RPMI8226 (cell line): ENCODE measurements at places on chromosomes 1 and 21.

DNA sequence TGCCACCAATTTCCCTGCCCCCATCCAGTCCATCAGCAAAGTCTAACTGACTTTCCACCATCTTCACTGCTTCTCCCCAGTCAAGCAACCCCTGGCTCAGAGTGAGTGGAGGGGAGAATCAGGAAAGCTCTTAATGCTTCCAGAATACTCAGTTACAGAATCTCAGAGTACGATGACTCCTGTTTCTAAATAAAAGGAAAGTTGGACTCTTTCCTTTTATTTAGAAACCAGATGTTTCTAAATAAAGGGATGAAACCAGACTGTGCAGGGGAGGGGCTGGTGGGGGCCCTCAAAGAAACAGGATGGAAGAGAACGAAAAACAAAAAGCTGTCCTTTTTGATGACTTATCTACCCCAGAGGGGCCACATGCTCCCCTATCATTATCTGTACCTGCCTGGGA is 85.2 kb upstream of the PPM1J start:
- no peak for DNase-seq

- DNase-seq = peak; percentile 74
These were observed 4.1 kb upstream of the TFAP2E start for GRCh38 chr1:35568975-35569395.

GRCh38 chr1:25702101-25702775 is 85.6 kb downstream of the MAN1C1 start:
- no peak for DNase-seq

DNA sequence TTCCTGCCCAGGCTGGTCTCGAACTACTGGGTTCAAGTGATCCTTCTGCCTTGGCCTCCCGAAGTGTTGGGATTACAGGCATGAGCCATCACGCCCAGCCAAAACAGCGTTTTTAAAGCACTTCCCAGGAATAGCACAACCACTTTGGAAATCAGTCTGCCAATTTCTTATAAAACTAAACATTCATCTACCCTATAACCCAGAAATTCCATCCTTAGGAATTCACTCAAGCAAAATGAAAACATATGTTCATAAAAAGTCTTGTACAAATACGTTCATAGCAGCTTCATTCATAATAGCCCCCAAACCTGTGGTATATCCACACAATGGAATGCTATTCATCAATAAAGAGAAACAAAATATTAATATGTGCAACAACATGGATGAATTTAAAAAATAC is 36.1 kb downstream of the PHC2 start:
- DNase-seq = no peak

DNA sequence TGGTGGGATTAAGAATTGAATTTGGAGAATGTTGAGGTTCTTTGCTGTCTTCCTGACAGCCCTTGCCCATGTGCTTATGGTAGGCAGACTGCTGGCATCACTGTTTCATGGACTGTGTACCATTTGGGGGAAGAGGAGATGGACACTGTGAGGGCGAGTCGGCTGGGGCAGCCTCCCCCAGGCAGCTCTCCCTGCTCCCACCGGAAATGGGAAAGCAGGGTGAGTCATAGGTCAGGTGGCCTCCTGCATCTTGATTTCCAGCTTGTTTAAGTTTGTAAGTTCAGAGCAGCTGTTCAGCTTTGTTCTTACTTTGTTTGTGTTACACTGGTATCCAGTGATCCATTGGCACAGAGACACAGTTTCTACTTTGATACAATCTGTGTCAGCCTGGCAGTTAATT is 87.2 kb upstream of the CNIH3 start:
- no peak for DNase-seq

- DNase-seq = no peak
These were observed 104.0 kb downstream of the GDAP2 start for GRCh38 chr1:117825414-117825813.

DNA sequence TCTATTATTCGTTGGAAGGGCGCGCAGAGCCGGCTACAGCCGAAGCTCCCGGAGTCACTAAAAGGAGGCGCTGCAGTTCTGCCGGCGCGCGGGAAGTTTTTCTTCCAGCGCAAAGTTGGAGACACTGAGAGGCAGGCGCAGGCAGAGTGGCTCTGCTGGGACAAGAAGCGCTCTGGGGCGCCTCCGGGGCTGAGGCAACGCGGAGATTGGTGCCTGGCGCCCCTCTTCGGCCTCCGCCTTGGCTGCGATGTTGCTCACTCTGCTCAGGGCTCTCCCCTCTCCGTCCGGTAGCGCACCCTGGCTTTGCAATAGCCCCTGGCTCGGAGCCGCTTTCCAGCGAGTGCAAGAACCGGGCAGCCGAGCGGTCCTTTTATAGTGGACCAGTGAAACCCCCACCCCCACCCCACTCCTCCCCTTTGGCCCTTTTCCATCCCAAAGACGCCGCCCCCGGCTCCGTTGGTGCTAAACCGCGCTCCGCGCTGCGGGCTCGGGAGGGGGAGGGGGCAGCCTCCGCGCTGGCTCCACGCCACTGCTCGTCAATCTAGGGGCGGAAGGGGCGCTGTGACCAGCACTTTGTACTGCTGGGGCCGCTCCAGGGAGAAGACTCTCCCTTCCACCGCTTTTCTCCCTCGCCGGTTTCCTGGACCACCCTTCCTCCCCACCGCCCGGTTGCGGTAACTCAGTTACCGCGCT is at the start of gene ADAMTS1:
Gene ADAMTS1, minus strand, starts transcription at position 344 of the 693 bp plus-strand sequence. CDS start 455 bp downstream, outside the sequence.
- DNase-seq = peak; percentile 42

- peak; percentile 93 for DNase-seq
These were observed at the start of gene MAP7D1 for GRCh38 chr1:36155408-36156328. Gene MAP7D1 (plus strand): TSS chr1:36156160. CDS start chr1:36156418, 258 bp downstream.

DNA sequence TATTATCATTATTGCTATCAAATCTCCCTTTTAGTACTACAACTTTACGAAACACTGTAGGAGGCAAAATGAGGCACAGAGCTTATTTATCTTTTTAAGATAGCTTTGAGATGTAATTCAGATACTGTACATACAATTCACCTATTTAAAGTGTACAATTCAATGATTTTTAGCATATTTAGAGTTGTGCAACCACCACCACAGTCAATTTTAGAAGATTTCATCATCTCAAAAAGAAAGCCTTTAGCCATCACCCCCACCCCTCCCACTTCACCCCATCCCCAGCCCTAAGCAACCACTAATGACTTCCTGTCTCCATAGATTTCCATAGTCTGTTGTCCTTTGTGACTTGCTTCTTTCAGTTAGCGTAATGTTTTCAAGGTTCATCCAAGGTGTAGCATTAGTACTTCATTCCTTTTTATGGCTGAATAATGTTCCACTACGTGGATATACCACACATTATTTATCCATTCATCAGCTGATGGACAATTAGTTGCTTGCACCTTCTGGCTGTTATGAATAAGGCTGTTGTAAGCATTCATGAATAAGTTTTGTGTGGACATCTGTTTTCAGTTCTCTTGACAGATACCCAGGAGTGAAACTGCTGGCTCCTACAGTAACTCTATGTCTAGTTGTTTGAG is 9.4 kb upstream of the CAPN9 start:
- DNase-seq = no peak

GRCh38 chr1:42922687-42923366 is 35.8 kb downstream of the SLC2A1 start:
- DNase-seq = peak; percentile 85

DNA sequence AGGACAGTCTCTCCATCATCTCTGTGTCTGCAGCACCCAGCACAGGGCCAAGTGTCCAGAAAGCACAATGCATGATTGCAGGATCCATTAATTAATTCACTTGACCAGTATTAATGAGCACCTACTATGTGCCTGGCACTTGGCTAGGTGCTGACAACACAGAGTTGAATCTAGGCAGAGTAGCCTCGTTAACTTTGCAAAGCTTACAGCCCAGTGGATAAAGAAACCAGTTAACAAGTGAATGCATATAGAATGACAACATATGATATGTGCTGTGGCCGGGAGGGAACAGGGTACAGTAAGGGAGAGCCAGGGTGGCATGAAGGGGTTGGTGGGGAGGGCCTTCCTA is 10.9 kb downstream of the SLC1A7 start:
- no peak for DNase-seq

DNA sequence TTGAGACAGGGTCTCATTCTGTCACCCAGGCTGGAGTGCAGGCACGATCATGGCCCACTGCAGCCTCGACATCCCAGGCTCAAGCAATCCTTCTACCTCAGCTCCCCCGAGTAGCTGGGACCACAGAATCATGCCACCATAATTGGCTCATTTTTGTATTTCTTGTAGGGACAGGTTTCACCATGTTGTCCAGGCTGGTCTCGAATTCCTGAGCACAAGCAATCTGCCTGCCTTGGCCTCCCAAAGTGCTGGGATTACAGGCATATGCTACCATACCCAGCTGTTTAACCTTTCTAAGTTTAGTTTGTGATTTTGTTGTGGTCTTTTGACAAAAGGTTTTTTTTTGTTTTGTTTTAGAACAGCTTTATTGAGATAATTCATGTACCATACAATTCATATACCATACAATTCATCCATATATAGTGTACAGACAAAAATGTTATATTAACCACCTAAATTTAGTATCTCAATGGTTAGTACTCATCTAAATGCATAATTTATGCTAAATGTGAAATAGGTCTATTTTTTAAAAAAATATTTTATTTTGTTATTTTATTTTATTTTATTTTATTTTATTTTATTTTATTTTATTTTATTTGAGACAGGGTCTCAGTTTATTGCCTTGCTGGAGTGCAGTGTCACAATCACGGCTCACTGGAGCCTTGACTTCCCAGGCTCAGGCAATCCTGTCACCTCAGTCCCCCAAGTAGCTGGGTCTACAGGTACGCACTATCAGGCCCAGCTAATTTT is 8.9 kb downstream of the ZMPSTE24 start:
- DNase-seq = no peak

GRCh38 chr1:2605509-2606395 is 19.2 kb downstream of the PRXL2B start:
- DNase-seq = no peak

DNA sequence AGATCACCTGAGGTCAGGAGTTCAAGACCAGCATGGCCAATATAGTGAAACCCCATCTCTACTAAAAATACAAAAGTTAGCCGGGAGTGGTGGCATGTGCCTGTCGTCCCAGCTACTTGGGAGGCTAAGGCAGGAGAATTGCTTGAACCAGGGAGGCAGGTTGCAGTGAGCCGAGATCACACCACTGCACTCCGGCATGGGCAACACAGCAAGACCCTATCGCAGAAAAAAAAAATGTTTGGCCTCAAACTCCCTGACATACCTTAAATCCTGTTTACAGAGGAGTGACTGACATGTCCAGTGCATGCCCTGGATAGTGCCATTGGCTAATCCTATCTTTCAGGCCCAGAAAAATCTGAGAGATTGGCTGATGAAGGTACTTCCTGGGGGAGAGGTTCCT is 11.8 kb downstream of the DCLRE1B start:
- no peak for DNase-seq

DNA sequence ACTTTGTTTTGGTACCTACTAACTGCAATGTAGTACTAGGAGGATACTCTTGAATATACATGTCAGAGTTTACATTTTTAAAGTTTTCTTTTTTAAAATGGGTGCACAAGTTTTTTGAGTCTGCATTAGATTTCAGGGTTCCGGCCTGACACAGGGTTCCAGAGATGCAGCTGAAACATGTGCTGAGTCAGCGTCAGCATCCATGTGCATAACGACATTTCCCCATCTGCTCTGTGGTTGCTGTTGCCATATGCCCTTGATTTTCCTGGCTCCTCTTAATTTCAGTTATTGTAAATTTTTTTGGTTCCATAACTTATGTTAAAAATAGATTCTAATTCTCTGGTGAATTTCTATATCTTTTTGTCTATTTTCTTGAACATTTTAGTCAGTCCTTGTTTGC is 12.3 kb upstream of the METTL13 start:
- DNase-seq = no peak

GRCh38 chr1:101964708-101965107 is 32.0 kb downstream of the OLFM3 start:
- no peak for DNase-seq

GRCh38 chr1:115051850-115052249 is 22.2 kb downstream of the TSHB start:
- DNase-seq = no peak

GRCh38 chr21:31668651-31669491 is 9.4 kb downstream of the SOD1 start:
- DNase-seq = no peak

DNA sequence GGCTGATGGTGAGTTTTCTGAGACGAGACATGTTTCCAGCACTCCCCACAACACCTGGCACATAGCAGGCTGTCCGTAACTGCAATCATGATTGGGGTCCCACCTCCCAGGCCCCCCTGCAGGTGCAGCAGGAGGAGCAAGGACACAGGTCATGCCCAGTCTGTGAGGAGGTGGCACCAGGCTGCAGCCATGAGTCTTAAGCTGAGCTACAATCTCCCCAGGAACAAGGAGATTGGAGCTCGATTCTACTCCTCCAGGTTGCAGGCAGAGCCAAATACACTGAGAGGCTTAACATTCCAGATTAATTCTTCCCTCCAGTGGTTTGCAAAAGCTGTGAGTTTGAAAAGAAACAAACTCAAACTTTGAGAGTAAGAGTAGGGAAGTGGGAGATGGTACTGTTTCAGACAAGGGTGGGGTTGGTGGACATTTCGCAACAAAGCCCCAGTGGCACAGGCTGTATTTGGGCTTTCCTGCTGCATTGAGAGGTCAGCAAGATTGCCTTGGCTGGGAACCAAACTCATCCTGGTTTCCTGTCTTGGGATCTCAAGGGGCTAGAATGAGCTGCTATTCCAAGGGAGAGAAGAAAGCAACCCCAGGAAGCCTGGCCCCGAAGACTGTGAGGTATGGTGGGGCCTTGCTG is 64.8 kb upstream of the GALNT2 start:
- DNase-seq = no peak

DNA sequence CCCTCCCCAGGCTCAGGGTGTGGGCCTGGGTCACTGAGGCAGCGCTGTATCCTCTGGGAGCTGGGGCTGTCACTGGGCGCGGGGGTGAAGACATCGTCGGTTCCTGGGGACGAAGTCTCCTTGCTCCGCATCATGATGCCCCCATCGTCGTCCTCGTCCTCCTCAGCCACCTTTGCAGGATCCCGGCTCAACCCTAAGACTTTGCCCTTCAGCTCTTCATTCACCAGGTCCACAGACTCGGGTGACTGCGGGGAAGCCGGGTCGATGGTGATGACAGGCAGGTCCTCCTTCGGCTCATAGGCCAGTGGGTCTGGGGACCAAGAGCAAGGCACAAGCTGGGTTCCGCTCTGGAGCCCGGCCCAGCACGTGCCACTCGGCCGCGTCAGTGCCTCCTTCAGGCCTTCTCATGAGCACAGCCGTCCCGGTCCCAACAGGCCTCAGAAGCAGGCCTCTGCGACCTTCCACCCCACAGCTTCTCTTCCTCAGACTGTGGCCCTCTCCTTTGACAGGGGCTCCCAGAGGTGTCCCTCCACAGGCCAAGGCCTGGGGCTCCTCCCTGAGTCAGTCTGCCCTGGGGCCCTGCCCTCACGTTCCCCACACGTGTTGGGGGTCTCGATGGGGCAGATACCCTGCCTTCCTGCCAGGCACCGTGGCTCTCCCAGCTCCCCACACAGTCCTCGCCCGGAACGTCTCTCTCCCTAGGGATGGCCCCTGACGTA is 54.4 kb downstream of the SLC9A1 start:
- DNase-seq = no peak
